Right ventricle myocardium inferior (tissue), 1 donor: ENCODE measurements at places on chromosomes 5 and 9. TPM values are rescaled to one million over a fixed set of nuclear protein-coding genes. Genes with fewer than 3 reads are reported as not detected.
A peak's percentile ranks its signal among the peaks of the same experiment; 100 is the strongest.

ZNF474 gene
- not detected for total RNA-seq

ZFP2 gene
- total RNA-seq = 0.70 TPM

CCL19 gene
- 1.1 TPM for total RNA-seq

SPDL1 gene
- 4.6 TPM for total RNA-seq

SLCO6A1 gene
- not detected for total RNA-seq

TEX48 gene
- total RNA-seq = not detected

BSPRY gene
- total RNA-seq = 0.35 TPM

PCDHB3 gene
- total RNA-seq = 0.70 TPM

PCDHA9 gene
- not detected for total RNA-seq

PFN3 gene
- not detected for total RNA-seq

STOML2 gene
- total RNA-seq = 156 TPM

IFNA2 gene
- total RNA-seq = not detected

DNA sequence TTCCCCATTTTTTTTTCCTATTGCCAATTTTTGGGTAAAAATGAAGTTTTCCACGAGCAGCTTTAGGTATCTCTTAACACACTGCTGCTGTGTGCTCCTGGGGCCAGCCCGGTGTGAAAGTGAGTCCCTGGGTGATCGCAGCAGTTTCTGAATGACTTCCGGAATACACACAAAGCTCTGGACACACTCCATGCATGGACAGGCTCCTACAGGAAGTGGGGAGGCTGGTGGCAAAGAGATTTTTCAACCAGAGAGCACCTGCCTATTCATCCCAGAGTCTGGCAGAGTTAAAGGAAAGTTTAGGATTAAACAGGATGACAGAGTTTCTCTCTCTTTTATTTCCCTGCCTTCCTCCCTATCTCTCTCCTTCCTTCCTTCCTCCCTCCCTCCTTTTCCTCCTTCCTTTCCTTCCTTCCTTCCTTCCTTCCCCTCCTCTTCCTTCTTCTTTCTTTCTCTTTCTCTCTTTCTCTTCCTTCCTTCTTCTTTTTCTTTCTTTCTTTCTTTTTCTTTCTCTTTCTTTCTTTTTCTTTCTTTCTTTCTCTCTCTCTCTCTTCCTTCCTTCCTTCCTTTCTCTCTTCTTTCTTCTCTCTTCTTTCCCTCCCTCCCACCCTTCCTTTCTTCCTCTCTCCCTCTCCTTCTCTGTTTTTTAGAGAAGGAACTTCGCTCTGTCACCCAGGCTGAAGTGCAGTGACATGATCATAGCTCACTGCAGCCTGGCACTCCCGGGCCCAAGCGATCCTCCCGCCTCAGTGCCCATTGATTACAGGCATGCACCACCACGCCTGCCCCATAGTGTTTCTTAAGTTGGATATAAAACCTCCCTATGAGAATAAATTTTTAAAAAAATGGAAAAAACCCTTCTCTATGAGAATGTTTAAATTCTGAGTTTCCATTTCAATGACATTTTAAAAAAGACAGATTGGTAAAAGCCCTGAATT, 38.7 kb upstream of the UBTD2 start:
- DNase-seq = no peak

DNA sequence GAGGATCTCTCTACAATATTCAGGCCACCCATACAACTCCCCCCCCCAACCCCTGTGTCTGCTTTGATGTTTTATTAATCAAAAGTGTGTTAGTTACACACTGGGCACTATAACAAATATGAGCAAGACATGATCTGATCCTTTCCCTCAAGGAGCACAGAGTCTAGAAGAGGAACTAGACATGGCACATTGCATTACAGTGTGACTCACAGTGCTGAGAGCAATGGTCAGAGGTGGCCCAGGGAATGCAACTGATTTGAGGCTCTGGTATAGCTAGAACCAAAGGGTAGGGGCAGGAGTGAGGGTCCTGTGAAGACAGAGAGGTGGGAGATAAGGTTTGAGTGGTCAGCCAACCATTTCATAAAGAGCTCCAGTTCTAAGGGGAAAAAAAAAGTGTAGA, 539.2 kb downstream of the ACTL7B start:
- no peak for DNase-seq

- no peak for DNase-seq
These were observed 170.7 kb downstream of the HSPA4 start for GRCh38 chr5:133222521-133222920.

DNA sequence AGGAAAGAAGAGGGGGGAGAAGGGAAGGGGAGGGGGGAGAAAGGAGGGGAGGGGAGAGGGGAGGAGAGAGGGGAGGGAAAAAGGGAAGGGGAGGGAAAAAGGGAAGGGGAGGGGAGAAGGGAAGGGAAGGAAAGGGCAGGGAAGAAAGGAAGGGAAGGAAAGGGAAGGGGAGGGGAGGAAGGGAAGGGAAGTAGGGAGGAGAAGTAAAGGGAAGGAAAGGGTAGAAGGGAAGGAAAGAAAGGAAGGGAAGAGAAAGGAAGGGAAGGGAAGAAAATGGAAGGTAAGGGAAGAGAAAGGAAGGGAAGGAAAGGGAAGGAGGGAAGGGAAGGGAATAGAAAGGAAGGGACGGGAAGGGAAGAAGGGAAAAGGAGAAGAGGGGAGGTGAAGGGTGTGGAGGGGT, 248.2 kb downstream of the EBF1 start:
- no peak for DNase-seq

DNA sequence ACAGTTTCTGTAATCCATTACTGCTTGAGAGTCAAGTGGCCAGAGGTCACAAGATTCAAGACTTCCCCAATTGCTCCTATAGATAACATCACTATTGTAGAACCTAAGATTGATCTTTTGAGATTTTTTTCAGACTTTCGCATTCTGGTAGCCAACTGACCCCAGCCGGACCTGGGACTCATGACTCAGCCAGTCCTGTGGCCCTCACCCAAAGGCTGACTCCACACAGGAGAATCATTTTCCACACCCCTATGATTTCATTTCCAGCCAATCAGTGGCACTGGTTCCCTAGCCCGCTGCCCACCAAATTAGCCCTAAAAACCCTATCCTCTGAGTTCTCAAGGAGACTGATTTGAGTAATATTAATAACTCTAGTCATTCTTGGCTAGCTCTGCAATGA, 36.2 kb downstream of the TARS1 start:
- no peak for DNase-seq

DNA sequence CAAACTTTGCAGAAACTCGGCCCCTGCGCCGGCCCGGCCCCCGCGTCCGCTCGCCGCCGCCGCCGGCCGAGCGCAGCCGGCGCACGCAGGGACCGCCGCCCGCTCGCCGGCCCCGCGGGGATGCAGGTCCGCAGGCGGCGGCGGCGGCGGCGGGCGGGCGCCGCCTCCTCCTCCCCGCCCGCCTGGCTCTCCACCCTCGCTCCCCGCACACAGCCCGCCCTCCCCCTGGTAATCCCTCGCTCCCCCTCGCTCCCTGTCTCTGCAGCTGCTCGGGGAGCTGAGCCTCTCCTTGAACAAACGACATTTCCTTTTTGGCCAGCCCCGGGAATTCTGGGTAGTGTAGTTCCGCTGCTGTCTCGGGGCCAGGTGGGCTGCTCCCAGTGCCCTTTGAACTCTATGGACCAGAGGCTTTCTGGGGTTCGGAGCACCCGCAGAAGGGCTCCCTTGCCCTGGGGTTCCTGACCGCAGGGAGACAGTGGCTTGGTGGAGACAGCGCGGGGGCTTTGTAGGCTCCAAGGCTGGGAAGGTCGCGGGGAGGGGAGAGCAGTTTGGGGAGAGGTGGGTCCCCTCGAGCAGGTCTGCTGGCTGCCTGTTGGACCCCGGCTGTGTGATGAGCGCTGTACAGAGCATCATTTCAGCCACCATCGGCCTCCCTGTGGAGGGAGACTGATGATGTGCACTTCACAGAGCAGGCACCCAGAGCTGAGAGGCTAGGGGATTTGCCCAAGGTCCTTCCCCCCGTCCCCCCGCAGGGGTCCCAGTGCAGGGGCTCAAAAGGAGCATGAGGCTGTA, 1.8 kb upstream of the FAM78A start:
- DNase-seq = peak; percentile 90

GRCh38 chr5:179437341-179438001, 92.2 kb upstream of the ADAMTS2 start:
- no peak for DNase-seq

GRCh38 chr5:593511-593910, 18.6 kb upstream of the CEP72 start:
- DNase-seq = no peak

GRCh38 chr9:87696641-87697040, 29.3 kb upstream of the CTSL start:
- DNase-seq = no peak

- DNase-seq = no peak
These were observed 115.2 kb downstream of the LHFPL2 start for GRCh38 chr5:78533356-78533755.

- no peak for DNase-seq
These were observed 6.5 kb downstream of the GLIS3 start for GRCh38 chr9:4293293-4293941.

DNA sequence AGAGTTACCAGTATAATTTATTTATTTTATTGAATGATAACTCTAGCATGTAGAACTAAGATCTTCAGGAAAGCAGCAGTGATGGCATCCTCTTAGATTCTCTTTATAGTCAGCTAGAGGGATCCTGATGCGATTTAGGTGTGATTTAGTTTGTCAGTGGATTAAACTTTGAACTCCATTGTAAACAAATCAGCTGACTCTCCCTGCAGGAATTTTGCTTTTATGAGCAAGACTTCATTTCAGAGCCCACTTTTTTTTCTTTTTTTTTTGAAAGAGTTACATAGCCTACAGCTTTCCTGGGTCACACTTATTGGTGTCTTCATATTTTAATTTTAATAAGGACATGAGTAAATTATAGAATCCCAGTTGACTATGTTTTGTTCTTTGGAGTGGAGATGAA, 93.8 kb upstream of the SEMA6A start:
- DNase-seq = no peak

DNA sequence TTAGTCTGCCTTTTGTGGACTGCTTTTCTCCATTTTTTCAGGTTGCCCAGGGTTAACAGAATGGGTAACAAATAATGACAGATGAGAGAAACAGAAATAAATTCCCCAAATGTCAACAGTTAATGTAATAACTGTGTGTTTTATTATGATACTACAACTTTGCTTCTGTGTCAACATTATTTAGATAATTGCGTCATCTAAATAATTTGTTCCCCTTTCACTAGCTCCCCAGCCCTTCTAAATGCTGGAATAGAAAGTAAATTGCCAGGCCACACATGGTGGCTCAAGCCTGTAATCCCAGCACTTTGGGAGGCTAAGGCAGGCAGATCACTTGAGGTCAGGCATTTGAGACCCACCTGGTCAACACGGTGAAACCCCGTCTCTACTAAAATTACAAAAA, 53.5 kb downstream of the RNF38 start:
- DNase-seq = no peak

DNA sequence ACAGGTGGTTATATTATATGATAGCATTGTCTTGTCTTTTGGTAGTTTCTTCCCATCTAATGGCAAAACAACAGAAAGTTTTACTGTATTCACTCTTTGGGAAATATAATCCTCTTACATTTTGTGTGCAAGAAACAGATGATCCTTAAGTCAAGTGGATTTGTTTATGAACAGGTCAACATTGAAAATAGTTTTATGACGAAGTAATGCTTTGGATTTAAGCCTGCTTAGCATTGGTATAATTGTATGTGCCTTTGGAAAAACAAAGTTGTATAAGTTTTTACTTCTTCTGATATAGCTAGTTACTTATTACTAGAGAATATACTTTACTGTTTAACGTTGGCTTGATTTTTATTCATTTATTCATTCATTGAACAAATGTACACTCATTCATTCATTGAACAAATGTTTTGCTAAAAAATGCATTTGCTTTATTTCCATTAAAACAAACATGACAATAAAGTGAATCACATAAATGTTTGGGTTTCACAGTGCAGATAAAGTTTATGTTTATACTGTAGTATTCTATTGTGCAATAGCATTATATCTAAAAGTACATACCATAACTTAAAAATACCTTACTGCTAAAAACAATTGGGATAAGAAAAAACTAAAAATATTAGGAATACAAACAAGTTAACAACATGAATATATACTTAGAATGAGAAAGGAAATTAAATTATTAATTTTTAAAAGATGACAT, 12.3 kb downstream of the SGCD start:
- no peak for DNase-seq

- DNase-seq = no peak
These were observed 68.0 kb downstream of the FSTL4 start for GRCh38 chr5:133544346-133544745.

GRCh38 chr5:93800988-93801811, 59.8 kb upstream of the POU5F2 start:
- no peak for DNase-seq

GRCh38 chr5:180526269-180526668, 32.1 kb downstream of the CNOT6 start:
- DNase-seq = no peak

GRCh38 chr5:167244583-167244982, 1046.9 kb upstream of the WWC1 start:
- DNase-seq = no peak

- no peak for DNase-seq
These were observed 489.9 kb upstream of the BRINP1 start for GRCh38 chr9:119859128-119859527.

DNA sequence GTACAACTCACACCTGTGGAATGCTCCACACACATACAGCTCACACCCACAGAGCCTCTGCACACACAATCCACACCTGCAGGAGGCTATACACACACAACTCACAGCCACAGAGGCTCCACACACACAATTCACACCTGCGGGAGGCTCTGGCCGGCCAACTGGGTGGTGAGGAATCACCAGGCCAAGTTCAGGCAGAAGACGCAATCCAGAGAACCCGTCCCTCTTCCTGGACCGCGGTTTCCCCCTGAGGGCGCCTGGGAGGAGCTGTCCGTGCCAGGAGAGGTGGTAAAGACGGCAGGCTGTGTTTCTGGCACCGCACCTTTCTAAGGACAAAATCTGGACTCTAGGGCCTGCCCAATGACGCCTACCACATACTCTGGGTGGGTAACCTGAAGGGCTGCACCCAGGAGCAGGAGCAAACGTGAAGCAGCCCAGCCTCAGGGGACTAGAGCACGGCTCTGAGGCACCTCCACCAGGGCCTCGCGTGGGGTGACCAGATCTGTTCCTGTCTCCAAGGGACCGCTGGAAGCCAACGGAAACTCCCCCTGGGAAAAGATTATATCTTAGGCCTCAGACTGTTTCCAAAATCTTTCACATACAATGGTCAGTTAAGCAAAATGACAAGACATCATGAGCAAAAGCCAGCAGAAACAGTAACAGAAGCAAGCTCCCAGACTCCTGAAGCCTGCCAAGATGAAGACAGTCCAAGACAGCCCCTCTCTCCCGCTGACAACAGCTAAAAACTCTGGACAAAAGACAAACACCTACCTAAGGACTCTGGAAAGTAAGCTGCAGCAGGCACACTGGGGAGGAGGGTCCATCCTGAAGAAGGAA, 16.9 kb downstream of the CAMSAP1 start:
- DNase-seq = no peak

- DNase-seq = no peak
These were observed 55.5 kb downstream of the NNT start for GRCh38 chr5:43658509-43658908.

- no peak for DNase-seq
These were observed 168.6 kb downstream of the CARTPT start for GRCh38 chr5:71887680-71888079.

DNA sequence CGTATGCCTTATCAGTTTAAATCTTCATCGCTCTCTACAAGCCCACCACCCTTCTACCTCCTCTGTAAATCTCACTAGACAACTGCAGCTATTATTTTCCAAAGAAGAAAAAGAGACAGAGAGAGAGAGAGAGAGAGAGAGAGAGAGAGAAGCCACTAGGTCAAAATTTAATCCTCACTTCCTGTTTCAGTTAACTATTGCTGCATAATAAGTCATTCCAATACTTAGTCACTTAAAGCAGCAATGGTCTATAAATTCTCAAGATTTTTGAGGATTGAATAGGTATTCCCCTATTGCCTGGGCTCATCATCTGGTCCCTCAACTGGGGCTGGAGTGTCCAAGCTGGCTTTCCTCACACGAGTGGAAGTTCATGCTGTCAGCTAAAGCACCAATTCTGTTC, 68.8 kb downstream of the ITGA1 start:
- no peak for DNase-seq
